ENCODE measurements at places on chromosomes 2 and 18.

GRCh38 chr18:57004366-57005121 is 142.3 kb upstream of the BOD1L2 start:
- DNase-seq = peak; percentile 12

DNA sequence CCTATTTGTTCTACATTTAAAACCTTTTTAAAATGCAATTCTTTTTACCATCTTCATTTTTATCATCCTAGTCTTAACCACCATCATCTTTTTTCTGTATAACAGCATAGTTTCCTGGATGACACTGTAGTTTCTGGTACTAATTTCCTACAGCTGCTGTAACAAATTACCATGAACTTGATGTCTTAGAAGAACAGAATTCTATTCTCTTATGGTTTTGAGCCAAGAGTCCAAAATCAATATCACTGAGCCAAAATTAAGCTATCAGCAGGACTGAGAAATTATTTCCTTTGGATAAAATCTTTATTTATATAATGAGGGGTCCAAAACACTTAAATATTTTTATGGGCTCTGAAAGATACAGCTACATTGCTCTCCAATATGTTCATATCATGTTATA is 539.3 kb downstream of the METTL4 start:
- DNase-seq = no peak

DNA sequence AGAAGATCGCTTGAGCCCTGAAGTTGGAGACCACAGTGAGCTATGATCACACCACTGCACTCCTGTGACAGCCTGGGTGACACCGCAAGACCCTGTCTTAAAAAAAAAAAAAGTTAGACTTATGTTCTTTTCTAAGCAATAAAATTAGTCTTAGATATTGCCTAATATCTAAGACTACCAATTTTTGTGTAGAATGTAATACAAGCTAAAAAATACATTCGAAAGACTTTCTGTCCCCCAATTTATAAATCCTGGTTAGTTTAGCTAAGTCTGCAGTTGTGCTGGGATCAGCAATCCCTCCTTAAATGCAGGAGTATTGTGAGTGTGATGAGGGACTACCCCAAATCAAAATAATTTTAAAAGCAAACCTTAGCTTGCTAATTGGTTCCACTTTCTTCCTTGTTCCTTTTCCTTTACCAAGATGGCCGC is 358 bp upstream of the STAMBP start:
- no peak for DNase-seq

DNA sequence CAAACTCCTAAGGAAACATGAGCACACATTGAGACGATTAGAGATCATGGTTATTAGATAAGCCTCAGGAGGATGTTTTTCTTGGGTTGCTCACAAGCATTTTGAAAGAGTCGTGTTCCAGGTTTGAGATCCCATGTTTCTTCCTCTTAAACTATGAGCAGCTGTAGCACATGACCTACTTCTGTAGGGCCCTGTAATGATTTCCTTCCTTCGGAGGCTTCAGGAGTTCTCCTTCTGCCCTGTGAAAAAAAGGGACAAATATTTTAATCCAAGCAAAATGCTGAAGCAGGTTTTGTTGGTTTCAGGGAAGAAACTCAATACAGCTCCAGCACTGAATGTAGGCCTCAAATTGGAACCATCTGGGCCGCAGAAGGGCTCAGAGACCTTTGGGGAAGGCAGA is 82.6 kb downstream of the POU3F3 start:
- DNase-seq = no peak

GRCh38 chr18:68533641-68534040 is 181.3 kb downstream of the TMX3 start:
- DNase-seq = no peak

GRCh38 chr2:111903930-111904439 is 5.6 kb downstream of the MERTK start:
- no peak for DNase-seq

DNA sequence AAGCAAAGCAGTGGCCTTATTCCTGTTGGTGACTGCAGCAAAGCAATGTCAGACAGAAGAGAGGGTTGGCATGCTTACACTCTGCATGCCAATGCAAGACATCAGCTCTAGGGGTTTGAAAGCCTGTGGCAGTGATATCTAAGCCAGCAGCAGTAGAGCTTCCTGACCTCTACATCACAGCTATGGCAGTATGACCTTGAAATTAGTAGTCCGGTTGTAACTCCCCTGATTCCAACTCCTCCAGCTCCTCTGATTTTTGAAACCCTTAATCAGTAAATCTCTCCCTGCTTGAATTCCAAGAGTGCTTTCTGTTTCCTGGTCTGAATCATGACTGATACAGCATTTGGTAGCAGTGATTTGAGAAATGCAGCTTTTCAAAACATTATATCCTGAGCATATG is 60.0 kb upstream of the LRP1B start:
- no peak for DNase-seq

DNA sequence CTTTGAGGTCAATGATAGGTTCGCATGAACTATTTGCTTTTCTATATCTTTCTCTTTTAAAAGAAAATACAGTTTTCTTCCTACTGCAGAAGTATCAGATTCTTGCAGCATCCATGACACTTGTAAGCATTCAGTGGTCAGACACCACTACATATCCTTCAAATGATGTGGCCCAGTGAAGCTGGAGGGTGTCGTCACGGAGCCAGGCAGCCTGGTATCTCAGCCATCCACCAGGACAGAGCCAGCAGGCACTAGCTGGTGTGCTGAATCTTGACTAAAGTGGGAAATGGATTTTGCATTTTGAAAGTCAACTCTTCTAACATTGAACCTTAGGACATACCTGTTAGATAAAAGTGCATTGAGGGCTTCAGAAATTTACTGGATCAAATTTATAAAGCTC is 5.4 kb downstream of the KLHL14 start:
- DNase-seq = no peak

DNA sequence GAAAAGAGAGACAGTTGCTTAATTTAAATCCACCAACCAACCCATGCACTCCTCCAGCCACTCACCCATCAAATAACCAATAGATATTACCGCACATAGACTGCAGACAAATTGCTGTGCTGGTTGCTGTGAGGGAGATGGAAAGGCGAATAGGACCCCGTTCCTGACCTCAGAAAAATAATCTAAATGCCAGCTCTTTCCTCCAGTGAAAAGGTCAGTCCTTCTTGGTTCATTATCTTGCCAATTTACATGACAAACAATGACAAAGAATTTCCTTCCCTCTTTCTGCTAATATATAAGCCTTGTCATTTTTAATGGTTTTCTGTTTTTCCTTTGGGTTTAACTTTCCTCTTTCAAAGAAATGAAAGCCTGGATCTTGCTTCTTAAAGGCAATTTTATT is 61.6 kb downstream of the MEP1B start:
- DNase-seq = no peak

GRCh38 chr2:133362061-133362476 is 206.2 kb downstream of the NCKAP5 start:
- peak; percentile 55 for DNase-seq

DNA sequence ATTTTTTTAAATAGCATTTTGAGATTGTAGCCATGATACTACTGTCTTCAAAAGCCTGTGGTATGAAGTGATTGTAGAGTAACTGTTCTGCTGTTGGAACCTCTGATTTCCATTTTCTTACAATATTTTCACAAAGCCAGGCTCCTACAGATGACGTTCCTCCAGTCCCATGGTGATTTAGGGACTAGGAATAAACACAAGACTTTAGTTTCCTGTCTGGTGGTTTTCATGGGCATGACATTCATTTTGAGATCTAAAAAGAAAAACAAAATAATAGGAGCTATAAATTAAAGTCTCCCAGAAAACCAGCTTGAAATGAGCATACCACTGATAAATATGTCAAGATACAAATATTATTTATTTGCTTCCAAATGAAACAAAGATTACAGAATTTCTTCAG is 1223.5 kb upstream of the CELF4 start:
- no peak for DNase-seq

DNA sequence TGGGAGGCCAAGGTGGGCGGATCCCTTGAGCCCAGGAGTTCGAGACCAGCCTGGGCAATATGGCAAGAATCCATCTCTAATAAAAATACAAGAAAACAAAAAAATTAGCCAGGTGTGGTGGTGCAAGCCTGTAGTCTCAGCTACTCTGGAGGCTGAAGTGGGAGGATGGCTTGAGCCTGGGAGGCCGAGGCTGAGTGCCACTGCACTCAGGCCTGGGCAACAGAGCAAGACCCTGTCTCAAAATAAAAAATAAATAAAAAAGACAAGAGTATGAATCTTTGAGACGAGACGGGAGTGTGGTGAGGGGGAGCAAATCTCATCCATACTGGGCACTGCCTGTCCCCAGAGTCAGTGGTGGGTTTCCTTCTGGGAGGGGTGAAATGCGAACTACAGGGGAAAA is 12.2 kb downstream of the GPR17 start:
- no peak for DNase-seq

GRCh38 chr2:157672129-157672528 is 43.5 kb upstream of the ACVR1C start:
- no peak for DNase-seq

DNA sequence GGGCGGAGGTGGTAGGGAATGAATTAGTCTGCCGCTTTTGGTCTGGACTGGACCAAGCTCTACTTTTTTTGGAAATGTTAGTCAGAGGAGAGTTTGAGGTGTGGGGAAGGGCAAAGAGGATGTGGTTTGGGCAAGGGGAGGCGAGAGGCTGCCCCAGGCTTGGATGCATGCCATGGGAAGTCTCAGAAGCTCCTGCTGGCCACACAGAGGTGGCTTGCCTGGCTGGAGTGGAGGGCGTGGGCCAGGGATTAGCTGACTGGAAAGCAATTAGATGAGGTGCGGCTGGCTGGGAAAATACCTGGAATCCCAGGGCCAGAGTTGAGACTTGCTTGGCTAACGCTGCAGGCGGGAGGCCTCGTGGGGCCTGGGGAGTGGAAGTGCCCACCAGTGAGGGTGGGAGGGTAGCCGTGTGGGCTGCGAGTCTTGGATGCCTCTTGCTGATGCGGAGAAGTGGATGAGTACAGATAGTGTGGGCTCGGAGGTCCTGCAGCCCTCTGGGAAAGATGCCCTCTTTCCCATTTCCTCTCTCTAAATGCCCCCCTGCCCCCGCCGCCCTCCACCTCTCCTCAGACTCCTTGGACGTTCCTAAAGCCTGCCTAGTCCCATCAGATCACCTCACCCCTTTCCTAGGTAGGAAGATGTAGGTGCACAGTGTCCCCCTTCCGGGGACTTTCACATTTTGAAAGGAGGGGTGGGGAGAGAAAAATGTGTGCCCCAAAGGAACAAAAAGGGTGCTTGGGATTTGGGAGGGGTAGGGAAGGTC is 117.6 kb downstream of the SMAD7 start:
- no peak for DNase-seq

DNA sequence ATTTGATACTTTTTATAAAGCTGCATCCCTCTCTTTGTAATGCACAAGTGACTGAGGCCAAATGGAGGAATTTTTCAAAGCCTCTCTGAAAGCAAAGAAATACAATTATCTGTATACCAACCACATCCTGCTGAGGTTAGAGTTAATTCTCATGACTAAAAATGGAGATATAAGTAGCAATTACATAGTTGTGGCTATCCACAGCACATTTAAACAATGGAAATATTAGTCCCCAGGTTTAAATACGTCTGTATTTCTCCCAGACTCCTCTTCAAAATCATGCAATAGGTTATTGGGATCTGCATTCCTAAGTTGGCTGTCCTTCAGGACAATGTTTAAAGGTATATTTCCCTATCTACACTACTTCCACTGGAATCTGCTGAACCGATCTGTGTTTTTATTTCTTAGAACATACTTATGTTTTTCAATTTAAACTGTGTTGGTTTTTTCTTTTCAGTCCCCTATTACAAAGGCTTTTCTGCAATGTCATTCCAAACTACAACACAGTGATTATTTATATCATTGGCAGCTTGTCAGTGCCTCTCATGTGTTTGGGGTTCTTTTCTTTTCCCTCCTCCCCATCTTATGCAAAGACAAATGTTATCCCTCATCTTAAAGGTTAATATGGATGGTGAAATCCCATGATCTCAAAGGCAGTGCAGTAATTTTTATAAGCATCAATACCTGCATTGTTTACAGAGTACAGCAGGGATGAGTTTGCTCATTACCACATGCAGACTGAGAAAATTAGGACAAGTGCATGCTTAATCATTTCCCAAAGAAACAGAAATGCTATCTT is 134.8 kb upstream of the FSHR start:
- DNase-seq = peak; percentile 26

DNA sequence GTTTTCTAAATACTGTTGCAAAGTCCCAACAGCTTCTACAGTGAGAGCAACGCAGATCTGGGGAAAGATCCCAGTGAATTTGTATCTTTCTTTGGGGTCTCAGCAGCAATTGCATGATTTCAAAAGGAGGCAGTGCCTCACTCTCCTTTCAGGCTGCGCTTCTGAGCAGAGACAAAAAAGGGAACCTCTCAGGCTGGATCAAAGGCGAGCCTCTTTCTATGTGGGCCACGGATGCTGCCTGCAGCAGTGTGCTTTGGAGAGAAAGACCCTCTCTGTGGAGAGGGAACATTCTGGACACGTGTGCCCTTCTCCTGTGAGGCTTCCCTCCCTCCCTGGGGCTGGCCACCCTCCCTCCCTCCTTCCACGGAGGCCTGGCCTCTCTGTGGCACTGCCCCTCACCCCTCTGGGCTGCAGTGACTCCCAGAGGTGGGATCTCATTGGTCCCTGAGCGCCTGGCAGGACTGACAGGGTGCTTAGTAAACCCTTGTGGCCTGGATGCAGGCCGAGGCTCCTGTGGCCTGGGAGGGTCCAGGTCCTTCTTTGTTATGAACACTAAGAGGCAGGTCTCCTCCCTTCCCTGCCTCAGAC is 21.6 kb upstream of the PDIA6 start:
- no peak for DNase-seq

DNA sequence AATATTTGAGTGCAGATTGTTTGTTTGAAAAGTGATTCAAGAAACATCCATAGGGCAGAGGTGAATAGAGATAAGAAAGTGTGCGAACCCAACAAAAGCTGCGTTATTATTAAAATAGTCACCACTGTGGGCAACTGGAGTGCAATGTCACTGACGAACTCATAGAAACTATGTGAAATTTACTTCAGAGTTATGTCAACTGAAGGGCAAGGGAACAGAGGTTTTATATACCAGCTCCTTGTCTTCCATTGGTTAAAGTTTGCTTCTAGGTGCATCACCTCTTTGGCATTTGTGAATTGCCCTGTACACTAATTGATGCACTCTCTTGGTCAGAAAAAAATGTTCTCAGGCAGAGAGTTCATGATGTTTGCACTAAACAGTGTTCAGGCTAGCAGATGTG is 110.5 kb upstream of the NYAP2 start:
- no peak for DNase-seq

GRCh38 chr2:150011161-150011730 is 423.7 kb upstream of the MMADHC start:
- peak; percentile 41 for DNase-seq

- no peak for DNase-seq
Measured at GRCh38 chr2:7014174-7014640, 97.0 kb downstream of the RNF144A start.

DNA sequence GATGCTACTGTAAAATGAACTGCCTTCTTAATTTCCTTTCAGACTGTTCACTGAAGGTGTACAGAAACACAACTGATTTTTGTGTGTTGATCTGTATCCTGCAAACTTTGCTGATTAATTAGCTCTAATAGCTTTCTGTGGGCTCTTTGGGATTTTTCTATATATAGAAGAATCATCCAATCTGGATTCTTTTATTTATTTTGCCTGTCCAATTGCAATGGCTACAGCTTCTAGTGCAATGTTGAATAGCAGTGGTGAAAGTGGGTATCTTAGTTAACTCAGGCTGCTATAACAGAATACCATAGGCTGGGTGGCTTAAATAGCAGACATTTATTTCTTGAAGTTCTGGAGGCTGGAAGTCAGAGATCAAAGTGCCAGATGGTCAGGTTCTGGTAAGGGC is 74.4 kb downstream of the ID2 start:
- DNase-seq = no peak

All from fibroblast of skin of left quadriceps (primary cell).